ENCODE measurements at places on chromosomes 6 and 20.
A peak's percentile ranks its signal among the peaks of the same experiment; 100 is the strongest.

GRCh38 chr20:49853640-49854039 lies 41.0 kb downstream of the SLC9A8 start:
- DNase-seq, result no peak

DNA sequence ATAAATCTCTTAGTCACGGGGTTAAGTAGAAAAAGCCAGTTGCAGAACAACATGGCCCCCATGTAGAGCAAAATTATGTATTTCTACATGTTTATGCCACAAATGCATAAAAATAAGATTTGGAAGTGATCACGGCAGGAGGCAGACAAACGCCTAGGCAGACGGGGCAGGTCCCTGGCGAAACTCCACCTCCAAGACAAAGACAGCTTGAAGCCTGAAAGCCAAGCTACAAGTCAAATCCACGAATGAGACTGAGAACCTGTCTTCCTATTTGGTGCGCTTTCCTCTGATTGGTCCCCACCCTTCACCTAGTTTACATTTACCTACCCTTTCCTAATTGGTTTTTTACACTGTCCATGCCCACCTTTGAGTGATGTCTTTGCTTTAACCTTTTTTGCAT lies 28.7 kb upstream of the AHCY start:
- DNase-seq, result no peak

DNA sequence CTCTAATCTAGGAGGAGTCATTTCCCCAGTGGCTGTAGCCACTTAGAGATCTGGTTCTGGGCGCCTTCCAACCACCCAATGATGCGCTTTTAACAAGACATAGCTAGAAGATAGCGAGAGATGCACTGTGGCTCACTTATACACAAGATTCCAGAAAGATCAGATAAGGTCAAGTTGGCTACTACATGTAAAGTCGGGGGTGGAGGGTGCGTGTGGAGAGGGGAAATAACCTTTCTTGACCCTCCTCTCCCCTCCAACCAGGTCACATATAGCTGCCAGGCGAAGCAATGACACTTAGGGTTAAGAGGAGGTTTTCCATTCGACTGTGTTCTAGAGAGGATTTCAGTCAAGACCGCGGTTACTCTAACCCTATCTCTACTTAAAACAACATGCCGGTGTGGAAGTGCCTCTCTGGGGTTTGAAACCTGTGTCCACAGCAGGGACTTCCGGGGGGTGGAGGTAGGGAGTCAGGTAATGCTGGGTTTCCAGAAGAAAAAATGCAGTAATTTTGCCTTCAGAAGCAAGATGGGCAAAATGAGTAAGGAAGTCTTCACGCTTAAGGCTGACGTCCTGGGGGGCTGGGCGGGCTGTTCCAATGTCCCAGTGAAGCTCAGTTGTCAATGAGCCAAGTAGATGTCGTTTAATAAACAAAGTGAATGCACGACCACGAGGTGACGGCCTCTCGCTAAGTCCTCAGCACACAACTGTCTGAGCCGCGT lies 1.8 kb upstream of the SIM1 start:
- DNase-seq, result no peak

DNA sequence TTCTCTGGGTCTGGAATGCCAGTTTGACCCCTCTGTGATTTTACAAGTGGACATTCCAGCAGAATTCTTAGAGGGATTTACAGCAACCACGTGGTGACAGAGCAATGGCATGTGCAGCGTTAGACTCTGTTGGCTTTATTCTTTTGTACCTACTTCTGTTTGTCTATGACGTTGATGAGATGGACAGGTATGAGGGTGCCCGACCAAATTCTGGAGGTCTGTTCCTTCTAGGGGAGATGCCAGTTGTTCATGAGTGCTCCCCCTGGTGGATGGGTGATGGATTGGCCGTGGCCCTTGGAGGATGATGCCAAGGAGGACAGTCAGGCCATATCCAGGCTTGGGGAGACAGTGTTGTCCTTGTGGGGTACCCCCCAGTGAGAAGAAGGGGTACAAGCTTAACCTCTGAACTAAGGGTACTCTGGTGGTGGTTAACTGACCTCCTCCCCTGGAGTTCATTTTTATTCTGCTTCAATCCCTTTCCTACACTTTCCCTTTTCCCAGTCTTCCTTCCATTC lies 198.6 kb downstream of the DTNBP1 start:
- peak; percentile 66 for DNase-seq

- DNase-seq, result peak; percentile 34
Observed at GRCh38 chr6:47042275-47042791, at the start of gene ADGRF1. Gene ADGRF1 (minus strand): TSS chr6:47042332. CDS start chr6:47029061, 13,271 bp downstream.

- DNase-seq, result no peak
Observed at GRCh38 chr6:167341038-167341583, 16.2 kb downstream of the TTLL2 start.

GRCh38 chr6:11172501-11173327 lies 59.8 kb downstream of the NEDD9 start:
- peak; percentile 84 for DNase-seq

- DNase-seq, result peak; percentile 91
Observed at GRCh38 chr6:30678964-30679726, 6.3 kb upstream of the DHX16 start.

DNA sequence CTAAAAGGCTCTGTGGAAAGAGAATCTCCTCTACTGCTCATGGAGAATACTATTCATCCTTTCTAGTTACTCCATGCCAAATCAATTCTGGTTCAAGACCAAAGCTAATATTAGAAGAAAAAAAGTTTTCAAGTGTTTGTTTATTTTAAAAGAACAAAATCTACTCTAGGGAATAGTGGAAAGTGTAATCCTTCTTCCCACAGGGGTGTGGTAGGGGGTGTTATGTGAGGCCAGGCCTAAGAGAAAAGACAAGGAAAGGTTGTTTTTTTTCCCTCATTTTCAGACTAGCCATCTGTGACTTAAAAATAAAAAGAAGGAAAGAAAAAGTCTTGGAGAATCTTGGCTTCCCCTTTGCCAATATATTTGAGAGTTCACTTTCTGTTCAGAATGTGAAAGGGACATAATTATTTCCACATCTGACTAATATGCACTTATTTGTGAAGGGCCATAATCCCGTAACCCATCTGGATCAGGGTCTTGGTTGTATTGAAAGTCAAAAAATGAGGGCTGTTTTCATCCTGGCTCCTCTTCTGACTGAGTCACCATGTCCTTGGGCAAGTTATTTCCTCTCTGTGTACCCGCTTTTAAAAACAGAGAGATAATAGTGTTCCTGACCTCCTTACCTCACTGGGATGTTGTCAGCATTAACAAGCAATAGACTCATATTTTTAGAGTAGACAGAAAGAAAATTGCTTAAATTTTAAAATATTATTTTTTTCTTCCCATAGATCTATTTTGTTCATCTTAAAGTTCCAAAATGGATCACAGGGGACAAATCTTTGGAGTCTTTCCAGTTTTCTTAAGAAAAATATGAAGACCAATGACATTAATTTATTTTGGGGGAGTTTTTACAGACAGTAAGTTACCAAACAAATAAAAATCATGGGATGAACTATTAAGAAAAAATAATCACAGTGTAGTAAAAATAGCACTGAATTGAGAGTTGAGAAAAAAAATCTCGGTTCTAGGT lies 233.7 kb downstream of the IBTK start:
- no peak for DNase-seq

GRCh38 chr6:114140416-114140815 lies 169.5 kb upstream of the HDAC2 start:
- DNase-seq, result no peak

GRCh38 chr6:15758631-15759215 lies 95.9 kb upstream of the DTNBP1 start:
- no peak for DNase-seq

GRCh38 chr6:105781248-105781647 lies 304.9 kb upstream of the PRDM1 start:
- no peak for DNase-seq

- DNase-seq, result no peak
Observed at GRCh38 chr20:53387983-53388675, 205.5 kb downstream of the ZNF217 start.

GRCh38 chr6:158645064-158646022 lies 800 bp upstream of the DYNLT1 start:
- DNase-seq, result peak; percentile 21

- no peak for DNase-seq
Observed at GRCh38 chr20:57391439-57392301, 474 bp downstream of the RBM38 start.

DNA sequence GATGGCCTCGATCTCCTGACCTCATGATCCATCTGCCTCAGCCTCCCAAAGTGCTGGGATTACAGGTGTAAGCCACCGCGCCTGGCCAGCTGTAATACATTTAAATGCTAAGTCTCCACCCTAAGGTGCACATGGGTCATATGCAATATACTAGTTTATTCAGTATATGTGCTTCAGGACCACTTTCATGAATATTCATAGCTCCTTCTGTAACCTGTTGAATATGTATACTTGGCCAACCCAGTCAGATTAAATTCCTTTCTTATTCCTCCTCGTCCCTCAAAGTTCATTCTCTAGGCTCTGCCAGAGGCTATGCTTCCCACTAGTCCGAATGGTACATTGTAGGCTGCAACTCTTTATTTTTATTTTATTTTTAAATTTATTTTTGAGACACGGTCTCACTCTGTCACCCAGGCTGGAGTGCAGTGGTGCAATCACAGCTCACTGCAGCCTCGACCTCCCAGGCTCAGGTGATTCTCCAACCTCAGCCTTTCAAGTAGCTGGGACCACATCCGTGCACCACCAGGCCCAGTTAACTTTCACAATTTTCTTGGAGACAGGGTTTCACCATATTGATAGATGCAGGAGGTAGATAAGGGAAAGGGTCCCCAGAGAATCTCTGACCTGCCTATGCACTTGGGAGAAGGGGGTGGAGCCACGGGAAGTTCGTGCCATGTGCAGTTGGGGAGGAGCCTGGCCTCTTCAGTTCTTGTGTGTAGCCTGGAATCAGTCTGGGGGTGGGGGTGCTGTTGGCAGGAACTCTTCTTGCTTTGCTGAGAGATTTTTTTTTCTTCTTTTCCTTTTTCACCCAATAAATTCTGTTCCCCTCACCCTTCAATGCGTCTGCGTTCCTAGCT lies 41.3 kb upstream of the DDR1 start:
- no peak for DNase-seq

- no peak for DNase-seq
Observed at GRCh38 chr20:53037621-53038020, 65.5 kb downstream of the TSHZ2 start.

DNA sequence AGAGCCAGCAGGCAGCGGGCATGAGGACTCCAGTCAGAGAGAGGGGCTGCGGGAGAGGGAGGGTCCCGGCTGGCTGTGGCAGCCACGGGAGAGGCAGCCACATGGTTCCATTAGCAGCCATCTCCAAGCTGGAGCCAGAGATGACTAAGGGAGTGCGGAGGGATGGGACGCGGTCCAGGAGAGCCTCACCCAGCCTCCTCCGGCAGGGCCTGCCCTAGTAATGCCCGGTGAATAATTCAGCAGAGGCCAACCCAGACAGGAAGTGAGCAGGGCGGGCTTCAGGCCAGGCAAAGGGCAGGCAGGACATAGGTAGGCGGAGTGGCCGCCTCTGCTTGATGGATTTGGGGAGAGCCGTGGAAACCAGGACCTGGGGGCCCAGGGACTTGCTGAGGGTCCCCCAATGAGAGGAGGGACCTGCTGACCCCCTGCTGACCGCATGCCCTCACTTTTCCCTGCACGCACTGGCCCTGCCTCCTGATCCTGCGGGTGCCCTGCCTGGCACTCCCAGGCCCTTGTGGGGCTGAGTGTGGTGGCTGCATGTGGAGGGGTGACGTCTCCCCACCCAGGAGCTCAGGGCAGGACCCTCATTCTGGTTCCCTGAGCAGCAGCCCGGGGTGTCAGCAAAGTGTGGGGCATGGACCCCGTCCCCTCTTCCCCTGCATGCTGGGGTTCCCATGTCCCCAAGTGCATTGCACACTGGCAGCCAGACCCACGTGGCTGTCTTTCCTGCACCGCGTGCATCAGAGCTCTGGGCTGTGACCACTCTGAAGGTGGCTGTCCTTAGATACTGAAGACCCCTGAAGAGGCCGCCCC lies 51.8 kb upstream of the SLCO4A1 start:
- no peak for DNase-seq

- DNase-seq, result no peak
Observed at GRCh38 chr6:3233904-3234303, 6.5 kb upstream of the TUBB2B start.

DNA sequence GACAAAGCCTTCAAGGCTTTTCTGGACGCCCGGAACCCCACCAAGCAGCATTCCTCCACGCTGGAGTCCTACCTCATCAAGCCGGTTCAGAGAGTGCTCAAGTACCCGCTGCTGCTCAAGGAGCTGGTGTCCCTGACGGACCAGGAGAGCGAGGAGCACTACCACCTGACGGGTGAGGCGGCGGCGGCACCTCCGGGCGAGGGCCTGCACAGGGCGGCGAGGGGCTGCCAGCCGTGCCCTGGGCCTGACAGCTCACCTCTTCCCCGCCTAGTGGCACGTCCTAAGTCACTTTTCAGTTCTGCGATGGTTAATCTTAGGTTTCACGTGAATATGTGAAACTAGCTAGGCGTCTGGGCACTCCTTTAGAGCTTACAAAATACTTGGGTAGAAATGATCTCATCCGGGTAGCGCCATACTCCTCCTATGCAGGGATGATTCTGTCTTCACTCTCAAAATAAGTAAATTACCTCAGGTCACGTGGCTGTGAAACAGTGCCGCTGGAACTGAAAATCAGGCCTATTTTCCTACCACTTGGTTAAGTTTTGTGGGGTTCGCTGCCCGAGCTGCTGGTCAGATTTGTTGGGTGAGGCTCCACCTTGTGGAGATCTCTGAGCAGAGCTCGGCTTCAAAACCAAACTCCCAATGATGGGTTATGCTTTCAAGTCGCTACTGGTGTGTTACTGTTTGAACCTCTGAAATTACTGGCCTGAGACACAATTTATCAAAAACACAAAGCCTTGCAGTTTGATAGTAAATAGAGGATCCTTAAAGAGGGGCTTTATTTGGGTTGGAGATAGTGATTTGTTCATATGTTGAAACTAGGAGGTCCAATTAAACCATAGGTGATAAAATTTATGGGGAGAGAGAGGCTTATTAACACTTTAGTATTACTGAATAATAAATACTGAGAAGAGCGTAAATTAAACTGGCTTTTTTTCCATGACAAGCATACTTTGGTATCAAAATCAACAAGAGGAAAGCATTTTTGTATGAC lies 15.5 kb upstream of the CLDN20 start:
- peak; percentile 31 for DNase-seq
